Activated naive CD8-positive, alpha-beta T cell treated with anti-CD3 and anti-CD28 coated beads for 36 hours (primary cell): ENCODE measurements at places on chromosomes 5 and 9. TPM values are rescaled to one million over a fixed set of nuclear protein-coding genes. Genes with fewer than 3 reads are reported as not detected.
A peak's percentile ranks its signal among the peaks of the same experiment; 100 is the strongest.

Gene PALM2AKAP2
- total RNA-seq = not detected

GRCh38 chr5:168752012-168752411, 172.8 kb upstream of the PANK3 start:
- H3K27ac ChIP-seq = no peak overlapping the region
- no peak for DNase-seq
- no peak overlapping the region for H3K4me3 ChIP-seq
- H3K4me1 ChIP-seq = peaks cover 2% of the 10 kb centered on the region
- H3K27me3 ChIP-seq = peaks cover 20% of the 10 kb centered on the region

Gene ZNF883
- 1.9 TPM for total RNA-seq

DNA sequence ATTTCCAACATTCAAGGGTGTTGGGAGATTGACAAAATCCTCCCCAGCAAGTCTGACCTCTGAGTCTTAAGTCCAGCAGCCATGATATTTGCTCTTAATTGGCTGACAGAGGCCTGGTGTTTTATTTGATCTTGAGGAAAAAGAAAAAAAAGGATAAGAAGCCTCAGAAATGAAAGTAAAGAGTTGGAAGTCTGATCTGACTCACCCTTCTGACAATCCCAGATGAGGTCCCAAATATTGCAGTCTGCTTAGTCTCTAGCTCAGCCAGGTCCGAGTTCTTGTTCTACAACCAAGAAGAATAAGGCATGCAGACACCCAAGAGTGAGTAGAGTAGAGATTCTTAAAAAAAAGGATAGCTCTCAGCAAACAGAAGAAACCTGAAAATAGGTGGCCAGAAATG, 632.5 kb upstream of the ST8SIA4 start:
- no peaks in the 10 kb centered on the region for H3K36me3 ChIP-seq
- no peak for DNase-seq
- no peaks in the 10 kb centered on the region for H3K4me1 ChIP-seq

DNA sequence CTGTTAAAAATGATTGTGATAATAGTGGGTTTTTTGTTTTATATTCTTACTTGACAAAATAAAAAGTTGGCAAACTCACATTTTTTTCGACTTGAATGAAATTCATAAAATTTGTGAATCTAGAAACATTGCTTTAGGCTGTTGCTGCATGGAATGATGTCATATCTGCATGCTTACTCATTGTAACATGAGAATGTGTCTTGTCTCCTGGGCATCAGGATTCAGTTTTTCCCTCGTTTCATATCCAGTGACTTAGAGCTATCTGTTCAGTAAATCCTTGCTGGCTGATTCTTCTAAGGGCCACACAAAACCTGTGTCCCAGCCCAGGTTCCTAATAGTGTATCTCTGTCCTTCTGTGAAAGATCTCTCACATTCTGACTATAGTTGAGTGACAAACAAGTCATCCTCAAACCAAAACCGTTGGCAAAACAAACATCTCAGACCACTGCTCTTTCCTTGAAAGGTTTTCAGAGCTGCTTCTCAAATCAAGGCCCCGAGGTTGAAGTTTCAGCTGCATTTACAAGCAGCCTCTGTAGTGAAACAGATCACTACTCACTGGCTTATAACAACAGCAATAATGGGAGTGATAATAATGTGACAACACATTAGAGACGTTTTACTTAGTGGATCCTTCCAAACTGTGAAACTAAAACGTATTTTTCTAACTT, 95.0 kb downstream of the NPR3 start:
- DNase-seq = no peak
- H3K27ac ChIP-seq = no peak overlapping the region
- H3K27me3 ChIP-seq = no peaks in the 10 kb centered on the region
- H3K4me1 ChIP-seq = no peaks in the 10 kb centered on the region
- no peaks in the 10 kb centered on the region for H3K36me3 ChIP-seq

Gene CDH9
- not detected for total RNA-seq

DNA sequence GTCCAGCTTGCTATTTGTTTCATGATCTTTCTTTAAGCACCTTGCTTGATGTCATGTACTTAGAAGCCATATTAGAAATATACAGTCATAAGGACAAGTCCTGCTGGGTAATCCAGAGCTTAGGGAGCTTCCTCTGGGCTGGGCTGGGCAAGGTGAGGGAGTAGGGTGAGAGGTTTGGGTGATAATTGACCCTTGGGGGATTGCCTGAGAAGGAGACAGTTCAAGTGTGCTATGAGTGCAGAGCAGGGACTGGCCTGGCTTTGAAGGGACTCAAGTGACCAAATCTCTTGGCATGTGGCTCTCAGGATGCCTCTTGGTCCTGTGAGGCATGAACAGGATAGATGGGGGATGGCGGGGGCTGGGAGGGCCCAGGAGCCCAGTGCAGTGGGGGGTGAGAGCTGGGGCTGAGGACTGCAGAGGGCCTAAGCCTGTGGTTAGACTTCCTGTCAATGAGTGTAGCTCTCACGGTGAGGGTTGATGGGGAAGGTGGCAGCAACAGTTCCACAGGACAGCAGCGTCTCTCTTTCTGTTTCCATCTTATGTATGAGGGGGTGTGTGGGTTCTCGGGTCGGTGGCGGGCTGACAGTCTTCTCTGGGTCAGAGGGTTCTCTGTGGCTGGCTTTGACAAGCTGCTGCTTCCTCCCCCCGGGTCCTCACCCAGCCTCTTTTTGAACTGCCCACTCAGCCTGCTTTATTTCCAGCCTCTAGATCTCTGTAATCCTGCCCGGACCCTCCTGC, 53.5 kb downstream of the RGS3 start:
- no peaks in the 10 kb centered on the region for H3K27me3 ChIP-seq
- H3K27ac ChIP-seq = peak overlapping the region; percentile 93
- H3K36me3 ChIP-seq = peaks cover 38% of the 10 kb centered on the region
- H3K4me3 ChIP-seq = peak overlapping the region; percentile 89
- peak; percentile 84 for DNase-seq

DNA sequence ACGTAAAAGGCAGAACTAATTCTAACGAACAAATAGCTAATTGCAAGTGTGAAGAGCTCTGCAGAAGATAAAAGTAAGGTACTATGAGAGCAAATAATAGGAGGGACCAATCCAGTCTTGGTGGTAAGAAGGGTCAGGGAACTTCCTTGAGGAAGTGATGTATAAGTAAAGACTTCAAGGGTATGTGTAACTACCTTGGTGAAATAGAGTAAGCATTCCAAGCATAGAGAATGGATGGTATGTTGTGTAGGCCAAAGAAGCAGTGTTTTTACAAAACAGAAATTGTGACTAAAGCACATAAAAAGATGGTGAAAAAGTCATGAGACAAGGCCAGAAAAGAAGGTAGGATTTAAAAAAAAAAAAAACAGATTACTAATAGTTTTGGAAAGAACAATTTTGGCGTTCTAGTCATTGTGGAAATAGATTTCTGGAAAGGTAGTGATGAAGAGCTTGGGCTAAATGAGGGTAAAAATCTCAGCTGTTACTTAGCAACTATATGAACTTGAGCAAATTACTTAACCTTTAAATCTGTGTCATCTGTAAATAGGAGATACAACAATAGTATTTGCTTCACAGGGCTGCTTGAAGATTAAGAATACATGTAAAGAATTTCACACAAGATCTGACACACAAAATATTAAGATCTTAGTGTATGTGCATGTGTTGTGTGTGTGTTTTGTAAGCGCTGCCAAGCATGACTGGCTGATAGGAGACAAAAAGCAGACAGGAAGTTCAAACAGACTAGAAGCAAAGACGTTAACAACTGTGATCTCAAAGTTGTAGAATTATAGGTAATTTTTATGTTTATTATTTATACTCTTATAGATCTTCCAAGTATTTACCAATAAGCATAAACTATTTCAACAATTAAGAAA, 73.5 kb downstream of the NR6A1 start:
- no peaks in the 10 kb centered on the region for H3K27me3 ChIP-seq
- no peaks in the 10 kb centered on the region for H3K4me1 ChIP-seq
- H3K27ac ChIP-seq = no peak overlapping the region
- no peak overlapping the region for H3K4me3 ChIP-seq

Gene TMEM167A
- 92.3 TPM for total RNA-seq

Gene WDR38
- not detected for total RNA-seq

Gene RORB
- total RNA-seq = 0.04 TPM

Gene ZNF608
- 0.12 TPM for total RNA-seq

DNA sequence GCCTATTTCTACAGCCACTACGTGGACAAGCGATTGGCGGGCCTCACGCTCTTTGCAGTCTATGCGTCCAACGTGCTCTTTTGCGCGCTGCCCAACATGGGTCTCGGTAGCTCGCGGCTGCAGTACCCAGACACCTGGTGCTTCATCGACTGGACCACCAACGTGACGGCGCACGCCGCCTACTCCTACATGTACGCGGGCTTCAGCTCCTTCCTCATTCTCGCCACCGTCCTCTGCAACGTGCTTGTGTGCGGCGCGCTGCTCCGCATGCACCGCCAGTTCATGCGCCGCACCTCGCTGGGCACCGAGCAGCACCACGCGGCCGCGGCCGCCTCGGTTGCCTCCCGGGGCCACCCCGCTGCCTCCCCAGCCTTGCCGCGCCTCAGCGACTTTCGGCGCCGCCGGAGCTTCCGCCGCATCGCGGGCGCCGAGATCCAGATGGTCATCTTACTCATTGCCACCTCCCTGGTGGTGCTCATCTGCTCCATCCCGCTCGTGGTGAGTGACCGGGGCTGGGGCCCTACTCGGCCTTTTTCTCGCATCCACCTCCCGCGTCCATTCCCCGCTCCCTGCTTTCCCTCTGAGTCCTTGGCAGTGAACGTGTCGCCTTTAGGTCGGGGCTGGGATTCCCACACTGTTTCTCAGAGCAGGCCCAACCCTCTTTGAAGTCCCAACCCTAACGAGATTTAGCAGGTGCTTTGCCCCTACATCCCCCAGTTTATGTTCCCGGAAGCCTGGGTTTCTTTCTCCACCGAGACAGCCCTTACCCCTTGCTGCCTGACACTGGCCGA, 1.8 kb downstream of the PTGER4 start:
- H3K4me1 ChIP-seq = peaks cover 36% of the 10 kb centered on the region
- peak overlapping the region; percentile 98 for H3K4me3 ChIP-seq
- peak overlapping the region; percentile 98 for H3K27ac ChIP-seq

Gene PCDHAC2
- not detected for total RNA-seq

DNA sequence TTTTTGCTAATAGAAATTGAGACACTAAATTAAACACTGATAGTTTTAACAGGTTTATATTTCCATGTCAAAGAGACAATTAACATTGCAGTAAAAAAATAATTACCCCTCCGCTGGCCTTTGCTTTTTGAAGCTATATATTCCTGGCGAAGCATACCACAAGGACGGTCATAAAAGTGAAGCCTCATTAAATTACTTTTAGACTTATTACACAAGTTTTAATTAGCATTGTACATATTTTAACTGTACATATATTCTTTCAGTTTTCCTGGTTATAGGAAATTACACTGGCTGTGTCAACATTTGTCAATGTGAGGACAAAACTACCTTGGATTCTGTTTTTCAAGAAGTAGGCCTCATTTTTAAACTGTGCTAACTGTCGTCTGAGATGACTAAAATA, 1.2 kb downstream of the CDKN2A start:
- no peak for DNase-seq
- peaks cover 11% of the 10 kb centered on the region for H3K4me1 ChIP-seq
- peak overlapping the region; percentile 70 for H3K4me3 ChIP-seq
- H3K27me3 ChIP-seq = peaks cover 72% of the 10 kb centered on the region
- peaks cover 12% of the 10 kb centered on the region for H3K36me3 ChIP-seq

GRCh38 chr9:95096807-95097206, 220.7 kb downstream of the FANCC start:
- H3K27me3 ChIP-seq = no peaks in the 10 kb centered on the region
- peaks cover 9% of the 10 kb centered on the region for H3K4me1 ChIP-seq
- no peak overlapping the region for H3K4me3 ChIP-seq
- no peaks in the 10 kb centered on the region for H3K36me3 ChIP-seq
- H3K27ac ChIP-seq = no peak overlapping the region
- DNase-seq = no peak

DNA sequence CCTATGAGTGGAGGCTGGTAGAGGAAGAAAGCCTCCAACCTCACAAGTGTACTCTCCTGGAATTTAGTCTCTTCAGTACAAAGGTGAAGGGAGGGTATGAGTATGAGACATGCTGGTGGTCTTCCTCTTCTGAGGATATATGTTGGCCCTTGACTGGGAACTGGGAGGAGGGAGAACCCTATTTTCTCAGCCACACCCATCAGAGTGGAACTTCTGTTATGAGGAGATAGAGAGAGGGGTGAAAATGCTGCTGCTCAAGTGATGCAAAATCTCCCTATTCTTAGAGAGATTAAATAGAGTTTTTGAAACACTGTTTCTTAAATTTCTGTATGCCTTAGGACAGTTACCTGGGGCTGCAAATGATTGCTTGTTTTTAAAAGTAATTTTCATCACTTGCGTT, 203.4 kb upstream of the PRR16 start:
- no peak overlapping the region for H3K4me3 ChIP-seq
- no peaks in the 10 kb centered on the region for H3K36me3 ChIP-seq
- H3K27ac ChIP-seq = no peak overlapping the region
- H3K4me1 ChIP-seq = no peaks in the 10 kb centered on the region

GRCh38 chr5:6248132-6248531, 130.2 kb downstream of the MED10 start:
- no peaks in the 10 kb centered on the region for H3K36me3 ChIP-seq
- H3K27me3 ChIP-seq = no peaks in the 10 kb centered on the region
- no peak for DNase-seq
- no peak overlapping the region for H3K4me3 ChIP-seq
- no peaks in the 10 kb centered on the region for H3K4me1 ChIP-seq

DNA sequence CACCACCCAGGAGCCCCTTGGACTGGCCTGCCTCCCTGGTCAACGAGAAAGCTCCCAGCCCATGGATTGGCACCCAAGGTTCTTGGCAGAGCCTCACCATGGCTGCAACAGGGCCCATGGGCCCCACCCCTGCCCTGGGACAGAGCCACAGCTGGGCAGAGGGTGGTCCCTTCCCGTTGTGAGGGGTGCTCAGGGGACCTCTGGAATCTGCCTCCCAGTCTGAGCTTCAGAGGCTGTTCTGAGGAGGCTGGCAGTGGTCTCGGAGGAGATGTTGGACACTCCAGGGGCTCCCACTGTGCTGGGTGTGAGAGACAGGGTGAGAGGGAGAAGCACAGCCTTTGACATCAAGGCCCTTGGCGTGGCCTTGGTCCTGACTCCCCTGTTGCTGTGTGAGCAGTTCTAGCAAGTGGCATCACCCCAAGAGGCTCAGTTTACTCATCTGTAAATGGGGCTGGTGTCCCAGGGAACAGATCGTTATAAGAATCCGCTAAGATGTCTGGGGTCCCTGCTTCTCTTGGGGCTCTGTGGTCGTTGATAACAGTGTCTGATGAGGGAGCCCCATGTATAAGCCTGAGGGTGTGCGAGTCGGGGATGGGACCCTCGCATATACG, 33.0 kb downstream of the LHX3 start:
- DNase-seq = no peak
- no peaks in the 10 kb centered on the region for H3K4me1 ChIP-seq
- peaks cover 4% of the 10 kb centered on the region for H3K27me3 ChIP-seq

- peaks cover 4% of the 10 kb centered on the region for H3K27me3 ChIP-seq
- no peaks in the 10 kb centered on the region for H3K4me1 ChIP-seq
- no peaks in the 10 kb centered on the region for H3K36me3 ChIP-seq
- DNase-seq = no peak
These were observed 242.1 kb downstream of the ZNF608 start for GRCh38 chr5:124504081-124504916.

Gene RNF208
- total RNA-seq = 6.0 TPM

Gene SPATA31A3
- total RNA-seq = not detected
